Activated CD8-positive, alpha-beta T cell treated with anti-CD3 and anti-CD28 coated beads for 36 hours (primary cell): ENCODE measurements at places on chromosomes 2 and 18. TPM values are rescaled to one million over a fixed set of nuclear protein-coding genes. Genes with fewer than 3 reads are reported as not detected.
A peak's percentile ranks its signal among the peaks of the same experiment; 100 is the strongest.

- DNase-seq = no peak
- H3K27ac ChIP-seq = no peak overlapping the region
- peak overlapping the region; percentile 38 for H3K4me3 ChIP-seq
- H3K4me1 ChIP-seq = peaks cover 46% of the 10 kb centered on the region
- peaks cover 82% of the 10 kb centered on the region for H3K27me3 ChIP-seq
- peaks cover 12% of the 10 kb centered on the region for H3K36me3 ChIP-seq
Measured at GRCh38 chr18:57433934-57434535, 1.1 kb upstream of the ONECUT2 start.

- H3K4me1 ChIP-seq = no peaks in the 10 kb centered on the region
- DNase-seq = no peak
- H3K27ac ChIP-seq = no peak overlapping the region
- no peak overlapping the region for H3K4me3 ChIP-seq
- H3K36me3 ChIP-seq = no peaks in the 10 kb centered on the region
Measured at GRCh38 chr2:150705767-150706166, 218.3 kb upstream of the RND3 start.

DNA sequence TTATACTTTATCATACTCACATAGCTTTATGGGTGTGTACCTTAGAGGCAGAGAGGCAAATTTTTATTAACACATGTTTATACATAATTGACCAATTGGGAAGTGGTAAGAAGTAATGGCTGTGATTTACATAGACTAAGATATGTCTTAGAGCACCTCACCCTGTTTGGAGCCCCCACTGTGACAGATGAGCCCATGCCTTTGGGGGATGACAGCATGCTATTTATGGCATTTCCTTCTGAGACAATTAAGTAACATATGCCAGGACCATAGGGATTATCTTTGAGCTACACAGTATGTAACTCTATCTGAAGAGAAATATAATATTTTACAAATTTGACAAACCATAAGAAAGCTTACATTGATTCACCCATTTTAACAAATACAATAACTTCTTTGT, 1655.3 kb upstream of the ACVR2A start:
- H3K4me3 ChIP-seq = no peak overlapping the region
- H3K4me1 ChIP-seq = no peaks in the 10 kb centered on the region

- H3K27ac ChIP-seq = no peak overlapping the region
- H3K27me3 ChIP-seq = no peaks in the 10 kb centered on the region
- no peaks in the 10 kb centered on the region for H3K36me3 ChIP-seq
Measured at GRCh38 chr2:119699016-119699606, 20.1 kb downstream of the TMEM177 start.

DNA sequence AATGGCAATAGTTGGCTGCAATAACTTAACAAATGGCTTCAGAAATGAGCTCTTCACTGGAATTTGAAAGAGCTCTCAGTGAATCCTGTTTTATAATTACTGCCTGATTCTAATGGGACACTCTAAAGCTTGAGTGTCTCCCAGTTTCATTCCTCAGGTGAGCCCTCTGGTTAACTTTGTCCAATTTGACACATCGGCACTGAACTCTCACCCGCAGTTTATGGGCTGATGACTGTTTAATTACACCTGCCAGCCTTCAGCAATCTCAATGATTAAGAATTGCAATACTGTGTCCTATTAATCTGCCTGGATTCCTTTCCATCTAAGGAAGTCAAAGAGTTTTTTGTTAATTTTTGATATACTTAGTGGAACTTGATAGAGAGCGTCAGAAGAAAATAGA, 110.7 kb upstream of the NABP1 start:
- H3K4me1 ChIP-seq = peaks cover 29% of the 10 kb centered on the region
- no peak for DNase-seq
- no peak overlapping the region for H3K27ac ChIP-seq
- no peaks in the 10 kb centered on the region for H3K36me3 ChIP-seq

GAL3ST2 gene
- total RNA-seq = 0.95 TPM

RAB11FIP5 gene
- total RNA-seq = 9.0 TPM

GRCh38 chr18:63149302-63149587, 170.3 kb downstream of the BCL2 start:
- H3K27me3 ChIP-seq = no peaks in the 10 kb centered on the region
- H3K36me3 ChIP-seq = peaks cover 42% of the 10 kb centered on the region
- H3K4me3 ChIP-seq = no peak overlapping the region
- H3K27ac ChIP-seq = peak overlapping the region; percentile 44
- DNase-seq = no peak

GRCh38 chr2:188291142-188291616, 495 bp upstream of the GULP1 start:
- H3K36me3 ChIP-seq = no peaks in the 10 kb centered on the region
- peaks cover 8% of the 10 kb centered on the region for H3K4me1 ChIP-seq
- no peak for DNase-seq
- no peak overlapping the region for H3K27ac ChIP-seq

BCL2 gene
- total RNA-seq = 104 TPM

GRCh38 chr2:58702302-58702885, 461.3 kb upstream of the FANCL start:
- H3K27me3 ChIP-seq = no peaks in the 10 kb centered on the region
- H3K4me3 ChIP-seq = no peak overlapping the region
- no peaks in the 10 kb centered on the region for H3K36me3 ChIP-seq
- no peak for DNase-seq

DNA sequence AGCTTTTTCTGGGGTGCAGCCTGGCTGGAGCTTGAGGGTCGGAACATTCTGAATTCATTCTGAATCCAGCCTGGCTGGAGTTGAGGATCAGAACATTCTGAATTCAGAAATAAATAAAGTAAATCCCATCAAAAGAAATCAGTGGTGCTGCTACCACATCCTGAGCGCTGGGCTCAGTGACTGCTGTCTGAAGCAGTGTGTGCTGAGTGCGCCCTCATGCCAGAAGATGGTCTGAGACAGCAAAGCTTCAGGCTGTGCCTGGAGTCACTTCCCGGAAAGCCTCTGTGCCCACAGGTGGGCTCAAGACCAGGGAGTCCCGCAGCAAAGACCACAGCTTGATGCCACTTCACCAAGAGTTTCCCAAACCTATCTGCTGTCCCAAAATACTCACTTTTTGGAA, 187.9 kb downstream of the VAPA start:
- H3K36me3 ChIP-seq = no peaks in the 10 kb centered on the region
- H3K27ac ChIP-seq = no peak overlapping the region
- no peaks in the 10 kb centered on the region for H3K27me3 ChIP-seq
- DNase-seq = no peak
- no peaks in the 10 kb centered on the region for H3K4me1 ChIP-seq

GRCh38 chr2:174972924-174973323, 32.3 kb downstream of the CHN1 start:
- H3K36me3 ChIP-seq = no peaks in the 10 kb centered on the region
- DNase-seq = no peak
- peaks cover 9% of the 10 kb centered on the region for H3K27me3 ChIP-seq
- H3K4me3 ChIP-seq = no peak overlapping the region
- no peak overlapping the region for H3K27ac ChIP-seq

DNA sequence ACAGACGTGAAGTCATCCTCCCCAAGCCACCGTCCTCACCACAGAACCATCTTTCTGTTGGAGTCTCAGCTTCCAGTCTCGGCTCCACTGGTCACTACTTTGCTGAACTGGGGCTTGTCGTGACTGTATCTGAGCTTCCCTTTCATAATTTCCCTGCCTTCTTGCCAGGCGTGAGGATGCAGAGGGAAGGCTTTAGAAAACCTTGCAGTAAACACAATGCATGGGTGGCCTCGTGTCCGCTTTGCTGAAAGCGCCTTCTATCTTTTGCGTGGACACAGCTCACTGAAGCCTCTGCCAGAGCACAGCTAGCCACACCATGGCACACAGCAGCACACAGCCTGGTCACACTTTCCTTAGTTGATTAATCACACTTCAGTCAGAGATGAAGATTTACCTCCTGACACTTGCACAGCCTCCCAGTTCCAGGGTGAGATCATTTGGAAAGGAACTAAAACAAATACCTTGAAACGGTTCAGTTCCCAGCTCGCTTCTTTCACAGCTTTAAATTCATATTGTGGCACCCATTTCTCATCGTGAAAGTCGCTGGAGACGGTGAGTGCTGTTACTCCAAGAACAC, 2.8 kb upstream of the GPR45 start:
- H3K4me3 ChIP-seq = no peak overlapping the region
- no peak overlapping the region for H3K27ac ChIP-seq
- peaks cover 10% of the 10 kb centered on the region for H3K27me3 ChIP-seq

SLC14A1 gene
- total RNA-seq = 3.1 TPM

DNA sequence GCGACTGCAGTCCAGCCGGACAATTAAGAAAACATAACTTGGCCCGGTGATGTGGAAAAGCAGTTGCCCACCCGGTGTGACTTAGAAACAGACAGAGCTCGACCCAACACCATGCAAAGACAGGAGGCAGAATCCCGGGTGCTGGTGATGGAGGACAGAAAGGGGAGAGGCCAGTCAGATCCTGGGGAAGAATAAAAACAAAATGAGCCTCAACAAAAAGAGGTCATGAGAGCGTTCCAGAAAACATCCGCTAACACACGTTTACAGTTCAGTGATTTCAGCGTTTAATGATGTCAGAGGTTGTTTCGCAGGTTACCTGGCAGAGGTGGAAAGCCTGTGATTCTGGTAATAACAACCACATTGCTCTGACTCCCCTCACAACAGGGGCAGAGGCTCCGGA, 111.9 kb downstream of the OSR1 start:
- H3K4me3 ChIP-seq = no peak overlapping the region
- H3K4me1 ChIP-seq = no peaks in the 10 kb centered on the region
- H3K27ac ChIP-seq = no peak overlapping the region

DSC2 gene
- total RNA-seq = not detected

DNA sequence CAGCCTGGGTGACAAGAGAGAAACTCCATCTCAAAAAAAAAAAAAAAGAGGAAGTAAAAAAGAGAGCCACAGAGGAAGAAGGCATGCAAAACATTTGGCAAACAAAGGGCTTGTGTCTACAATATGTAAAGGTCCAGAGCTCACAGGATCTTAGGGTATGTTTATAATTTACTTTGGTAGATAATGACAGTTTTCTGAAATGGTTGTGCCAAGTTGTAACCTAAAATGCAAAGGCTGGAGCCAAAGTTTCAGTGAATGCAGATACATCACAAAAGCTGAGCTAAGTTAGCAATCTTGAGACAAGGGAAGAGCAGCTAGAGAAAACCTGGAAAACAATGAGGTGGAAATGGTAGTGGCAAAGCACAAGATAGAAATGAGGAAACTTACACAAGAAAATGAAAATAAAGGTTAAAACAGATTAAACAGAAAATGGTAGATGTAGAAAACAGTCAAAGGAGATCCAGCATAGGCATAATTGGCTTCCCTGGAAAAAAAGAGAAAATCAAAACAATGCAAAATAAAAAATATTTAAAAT, 77.5 kb upstream of the HK2 start:
- H3K36me3 ChIP-seq = peaks cover 1% of the 10 kb centered on the region
- peaks cover 2% of the 10 kb centered on the region for H3K27me3 ChIP-seq
- H3K4me3 ChIP-seq = no peak overlapping the region
- no peak overlapping the region for H3K27ac ChIP-seq

GRCh38 chr18:24491927-24492834, 31.7 kb downstream of the HRH4 start:
- H3K27ac ChIP-seq = no peak overlapping the region
- no peak overlapping the region for H3K4me3 ChIP-seq
- no peaks in the 10 kb centered on the region for H3K36me3 ChIP-seq
- H3K27me3 ChIP-seq = peaks cover 12% of the 10 kb centered on the region
- DNase-seq = peak; percentile 55

GRCh38 chr2:231687133-231687852, 21.0 kb upstream of the PTMA start:
- no peak overlapping the region for H3K27ac ChIP-seq
- no peaks in the 10 kb centered on the region for H3K36me3 ChIP-seq
- H3K27me3 ChIP-seq = peaks cover 7% of the 10 kb centered on the region
- DNase-seq = peak; percentile 79
- H3K4me3 ChIP-seq = peak overlapping the region; percentile 1
- H3K4me1 ChIP-seq = peaks cover 8% of the 10 kb centered on the region

SCN9A gene
- not detected for total RNA-seq

GRCh38 chr2:39468579-39469451, 31.7 kb upstream of the MAP4K3 start:
- DNase-seq = no peak
- no peak overlapping the region for H3K27ac ChIP-seq
- H3K27me3 ChIP-seq = no peaks in the 10 kb centered on the region
- peaks cover 27% of the 10 kb centered on the region for H3K4me1 ChIP-seq
- H3K4me3 ChIP-seq = no peak overlapping the region
- H3K36me3 ChIP-seq = no peaks in the 10 kb centered on the region

FTCDNL1 gene
- 1.9 TPM for total RNA-seq

- H3K27ac ChIP-seq = no peak overlapping the region
- H3K4me1 ChIP-seq = peaks cover 35% of the 10 kb centered on the region
- H3K27me3 ChIP-seq = peaks cover 6% of the 10 kb centered on the region
- DNase-seq = peak; percentile 48
- H3K36me3 ChIP-seq = no peaks in the 10 kb centered on the region
Measured at GRCh38 chr2:113124181-113124961, 3.0 kb upstream of the IL1RN start.

NEB gene
- 0.34 TPM for total RNA-seq

- no peaks in the 10 kb centered on the region for H3K4me1 ChIP-seq
- no peak overlapping the region for H3K4me3 ChIP-seq
- no peaks in the 10 kb centered on the region for H3K36me3 ChIP-seq
- H3K27me3 ChIP-seq = peaks cover 13% of the 10 kb centered on the region
Measured at GRCh38 chr18:80231616-80232015, 15.7 kb downstream of the PARD6G start.

DNA sequence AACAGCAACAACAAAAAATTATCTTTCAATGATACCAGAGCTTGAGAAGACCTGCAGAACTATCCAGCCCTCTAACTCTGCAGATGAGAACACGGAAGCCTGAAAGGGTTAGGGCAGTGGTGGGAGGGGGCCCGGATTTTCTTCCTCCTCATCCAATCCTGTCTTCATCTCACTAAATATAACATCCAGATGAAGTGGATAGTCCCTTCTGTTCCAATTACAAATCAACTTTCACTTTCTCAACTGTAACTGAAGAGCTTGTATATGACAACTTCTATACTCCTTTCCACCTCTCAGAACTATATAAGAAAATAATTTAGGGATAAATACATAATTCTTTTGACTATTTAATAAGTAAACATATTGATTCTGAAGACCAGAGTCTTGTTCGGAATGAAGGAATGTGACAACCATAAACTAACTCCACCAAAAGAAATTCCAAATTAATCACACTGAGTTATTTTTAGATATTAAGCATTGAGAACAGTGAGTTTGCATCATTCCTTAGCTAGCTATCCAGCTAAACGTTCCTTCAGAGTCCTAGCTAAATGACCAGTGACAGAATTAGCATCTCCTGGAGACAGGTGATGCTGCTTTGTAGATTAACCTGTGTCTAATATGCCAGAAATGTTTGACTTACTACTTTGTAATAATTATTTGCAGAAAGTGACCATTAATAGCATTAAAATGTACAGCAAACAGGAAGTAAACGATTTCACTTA, 32.7 kb downstream of the SFT2D3 start:
- no peak overlapping the region for H3K4me3 ChIP-seq
- no peak overlapping the region for H3K27ac ChIP-seq
- no peaks in the 10 kb centered on the region for H3K27me3 ChIP-seq
- H3K36me3 ChIP-seq = peaks cover 18% of the 10 kb centered on the region
- DNase-seq = no peak
